ENCODE measurements at places on chromosomes 12 and 14.
A peak's percentile ranks its signal among the peaks of the same experiment; 100 is the strongest.

- no peak overlapping the region for H3K4me3 ChIP-seq
- peaks cover 8% of the 10 kb centered on the region for H3K36me3 ChIP-seq
- DNase-seq: no peak
- peaks cover 18% of the 10 kb centered on the region for H3K4me1 ChIP-seq
Measured at GRCh38 chr14:73889376-73889775, 2.7 kb downstream of the ZNF410 start.

- DNase-seq: no peak
- no peak overlapping the region for H3K27ac ChIP-seq
- no peak overlapping the region for H3K4me3 ChIP-seq
- H3K36me3 ChIP-seq: no peaks in the 10 kb centered on the region
Measured at GRCh38 chr14:103544388-103545218, 15.6 kb downstream of the TRMT61A start.

GRCh38 chr12:72448089-72448488 is 175.9 kb downstream of the TRHDE start:
- no peaks in the 10 kb centered on the region for H3K27me3 ChIP-seq
- H3K4me1 ChIP-seq: no peaks in the 10 kb centered on the region
- H3K36me3 ChIP-seq: no peaks in the 10 kb centered on the region
- no peak overlapping the region for H3K4me3 ChIP-seq
- H3K27ac ChIP-seq: no peak overlapping the region
- no peak for DNase-seq

DNA sequence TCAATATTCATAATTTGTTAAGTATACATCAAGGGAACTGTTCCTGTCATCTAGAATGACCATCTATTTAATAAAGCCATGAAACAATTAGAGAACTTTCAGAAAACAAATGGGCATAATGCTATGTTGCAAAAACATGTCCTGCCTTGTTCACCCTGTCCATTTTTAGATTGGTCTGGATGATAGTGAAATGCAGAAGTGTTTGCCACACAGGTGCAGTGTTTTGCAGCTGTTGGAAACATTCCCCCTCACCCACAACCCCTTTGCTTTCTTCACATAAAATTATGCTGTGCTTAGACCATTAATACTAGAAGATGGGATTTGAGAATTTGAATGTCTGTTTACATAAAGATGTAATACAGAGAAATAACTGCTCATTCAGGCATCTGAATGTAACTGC is 36.5 kb downstream of the LEMD3 start:
- H3K4me3 ChIP-seq: no peak overlapping the region
- DNase-seq: no peak
- H3K27me3 ChIP-seq: no peaks in the 10 kb centered on the region

DNA sequence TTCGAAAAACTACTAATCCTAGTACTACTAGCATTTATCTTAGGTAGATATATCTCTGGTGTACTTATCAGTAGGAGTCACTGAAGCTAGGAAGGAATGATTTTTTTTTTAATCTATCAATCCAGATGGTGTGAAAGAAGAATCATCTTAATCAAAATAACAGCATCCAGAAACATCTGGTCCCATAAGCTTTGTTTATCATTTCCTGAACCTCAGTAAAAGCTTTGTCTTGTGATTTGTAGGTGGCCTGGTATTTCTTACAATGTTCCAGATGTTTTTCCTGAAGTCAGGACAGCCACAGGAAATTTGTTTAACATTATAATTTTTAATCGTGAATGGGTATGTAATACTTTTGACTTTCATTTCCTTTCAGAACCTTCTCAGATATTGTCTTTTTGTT is 28.0 kb upstream of the LUM start:
- H3K27me3 ChIP-seq: no peaks in the 10 kb centered on the region
- H3K27ac ChIP-seq: no peak overlapping the region
- DNase-seq: peak; percentile 53
- H3K4me1 ChIP-seq: peaks cover 21% of the 10 kb centered on the region

GRCh38 chr12:30400349-30400748 is 295.3 kb downstream of the IPO8 start:
- no peak overlapping the region for H3K4me3 ChIP-seq
- no peaks in the 10 kb centered on the region for H3K4me1 ChIP-seq
- H3K36me3 ChIP-seq: no peaks in the 10 kb centered on the region
- H3K27ac ChIP-seq: no peak overlapping the region

DNA sequence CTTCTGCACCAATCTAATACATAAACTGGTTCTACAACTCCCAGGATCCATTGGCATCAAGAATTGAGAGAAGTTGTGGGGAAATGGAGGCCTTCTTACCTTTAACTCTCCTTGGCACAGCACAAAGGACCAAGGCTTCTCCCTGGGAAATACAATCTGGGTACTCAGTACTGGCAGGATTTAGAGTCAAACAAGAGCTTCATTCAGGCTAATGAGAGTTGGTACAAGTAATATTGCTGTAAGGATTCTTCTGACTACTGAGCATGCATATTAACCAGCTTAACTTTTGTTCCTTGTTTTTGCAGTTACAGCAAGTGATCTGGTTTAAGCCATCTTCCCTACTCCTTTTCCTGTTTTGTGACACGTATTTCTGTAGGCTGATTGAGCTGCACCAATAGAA is 76.2 kb upstream of the FERMT2 start:
- H3K4me3 ChIP-seq: no peak overlapping the region
- H3K36me3 ChIP-seq: no peaks in the 10 kb centered on the region
- DNase-seq: no peak
- no peaks in the 10 kb centered on the region for H3K27me3 ChIP-seq
- no peak overlapping the region for H3K27ac ChIP-seq

GRCh38 chr12:490260-490659 is 30.5 kb downstream of the B4GALNT3 start:
- no peaks in the 10 kb centered on the region for H3K4me1 ChIP-seq
- peaks cover 15% of the 10 kb centered on the region for H3K27me3 ChIP-seq
- no peaks in the 10 kb centered on the region for H3K36me3 ChIP-seq
- H3K4me3 ChIP-seq: no peak overlapping the region

- no peaks in the 10 kb centered on the region for H3K36me3 ChIP-seq
- H3K27me3 ChIP-seq: no peaks in the 10 kb centered on the region
- no peak overlapping the region for H3K4me3 ChIP-seq
- peaks cover 34% of the 10 kb centered on the region for H3K4me1 ChIP-seq
Measured at GRCh38 chr12:46557539-46558373, 185.2 kb upstream of the SLC38A2 start.

GRCh38 chr14:41986083-41986645 is 379.5 kb downstream of the LRFN5 start:
- no peak for DNase-seq
- H3K4me1 ChIP-seq: no peaks in the 10 kb centered on the region
- H3K4me3 ChIP-seq: no peak overlapping the region
- no peak overlapping the region for H3K27ac ChIP-seq
- no peaks in the 10 kb centered on the region for H3K27me3 ChIP-seq

DNA sequence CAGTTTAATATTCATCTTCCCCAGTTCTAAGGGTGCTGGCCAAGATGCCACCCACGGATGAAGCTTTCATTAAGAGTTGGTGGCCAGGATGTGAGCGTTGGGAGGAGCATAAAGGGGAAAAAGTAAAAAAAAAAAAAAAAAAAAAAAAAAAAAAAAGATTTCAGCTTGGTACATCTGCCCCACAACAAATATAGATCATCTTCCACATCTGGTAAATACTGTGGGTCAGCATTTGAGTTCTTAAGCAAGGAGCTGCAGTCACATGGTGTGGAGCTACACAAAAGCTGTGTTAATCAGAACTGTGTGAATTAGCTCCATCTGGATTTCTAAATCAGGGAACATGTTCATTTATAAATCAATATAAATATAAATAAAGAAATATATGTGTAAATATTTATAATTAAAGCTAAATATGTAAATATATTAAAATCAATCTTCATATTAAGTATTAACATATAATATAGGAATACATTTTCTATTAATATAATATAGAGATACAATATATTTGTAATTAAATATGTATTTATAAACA is 262.3 kb downstream of the NUAK1 start:
- H3K4me3 ChIP-seq: no peak overlapping the region
- H3K27ac ChIP-seq: no peak overlapping the region
- no peaks in the 10 kb centered on the region for H3K27me3 ChIP-seq
- no peaks in the 10 kb centered on the region for H3K4me1 ChIP-seq
- no peak for DNase-seq
- no peaks in the 10 kb centered on the region for H3K36me3 ChIP-seq

GRCh38 chr12:9943240-9943639 is 11.1 kb upstream of the CLEC2A start:
- no peaks in the 10 kb centered on the region for H3K36me3 ChIP-seq
- no peak overlapping the region for H3K27ac ChIP-seq
- H3K4me3 ChIP-seq: no peak overlapping the region
- H3K4me1 ChIP-seq: no peaks in the 10 kb centered on the region
- DNase-seq: no peak
- H3K27me3 ChIP-seq: peaks cover 14% of the 10 kb centered on the region

DNA sequence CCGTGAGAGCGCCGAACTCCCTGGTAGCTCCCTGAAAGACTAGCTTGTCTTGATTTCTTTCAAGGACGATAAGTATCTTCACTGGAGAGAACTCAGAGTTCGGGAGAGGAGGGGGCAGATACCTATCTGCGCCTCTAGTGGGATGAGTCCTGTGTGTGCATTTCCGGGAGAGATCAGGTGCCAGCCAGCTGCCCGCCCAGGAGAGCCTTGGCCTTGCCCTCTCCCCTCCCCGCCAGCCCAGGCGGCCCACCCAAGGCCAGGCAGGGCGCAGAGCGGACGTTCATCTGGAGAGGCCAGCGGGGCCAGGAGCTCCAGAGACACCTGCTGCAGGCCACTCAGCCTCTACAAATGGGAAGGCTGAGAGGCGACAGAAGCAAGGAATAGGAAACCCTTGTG is 1.0 kb downstream of the CD9 start:
- H3K27me3 ChIP-seq: no peaks in the 10 kb centered on the region
- DNase-seq: no peak
- H3K4me3 ChIP-seq: peak overlapping the region; percentile 86
- H3K4me1 ChIP-seq: peaks cover 59% of the 10 kb centered on the region
- H3K36me3 ChIP-seq: no peaks in the 10 kb centered on the region
- H3K27ac ChIP-seq: peak overlapping the region; percentile 85

GRCh38 chr12:122040579-122041386 is 19.1 kb downstream of the BCL7A start:
- H3K4me1 ChIP-seq: no peaks in the 10 kb centered on the region
- no peak for DNase-seq
- no peaks in the 10 kb centered on the region for H3K27me3 ChIP-seq
- peaks cover 4% of the 10 kb centered on the region for H3K36me3 ChIP-seq

GRCh38 chr12:4164559-4165558 is 108.7 kb upstream of the CCND2 start:
- H3K4me3 ChIP-seq: peak overlapping the region; percentile 38
- no peaks in the 10 kb centered on the region for H3K27me3 ChIP-seq
- H3K36me3 ChIP-seq: no peaks in the 10 kb centered on the region
- no peak overlapping the region for H3K27ac ChIP-seq
- H3K4me1 ChIP-seq: no peaks in the 10 kb centered on the region

GRCh38 chr12:55068416-55069010 is 48.7 kb downstream of the NEUROD4 start:
- peak; percentile 43 for DNase-seq
- no peaks in the 10 kb centered on the region for H3K4me1 ChIP-seq
- no peaks in the 10 kb centered on the region for H3K36me3 ChIP-seq
- H3K27me3 ChIP-seq: peaks cover 2% of the 10 kb centered on the region

DNA sequence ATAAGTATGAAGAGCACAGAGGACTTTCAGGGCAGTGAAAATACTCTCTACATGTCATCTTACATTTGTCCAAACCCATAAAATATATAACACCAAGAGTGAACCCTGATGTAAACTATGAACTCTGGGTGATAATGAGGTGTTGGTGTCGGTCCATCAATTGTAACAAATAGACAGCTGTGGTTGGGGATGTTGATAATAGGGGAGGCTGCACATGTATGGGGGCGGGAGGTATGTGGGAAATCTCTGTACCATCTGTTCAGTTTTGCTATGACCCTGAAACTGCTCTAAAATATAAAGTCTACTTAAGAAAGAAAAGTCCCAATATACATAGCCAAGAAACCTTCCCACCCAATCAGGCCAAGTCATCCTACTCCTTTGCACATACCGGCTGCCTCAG is 88.5 kb downstream of the GPR135 start:
- H3K27ac ChIP-seq: no peak overlapping the region
- no peak for DNase-seq
- no peaks in the 10 kb centered on the region for H3K4me1 ChIP-seq
- H3K27me3 ChIP-seq: no peaks in the 10 kb centered on the region

DNA sequence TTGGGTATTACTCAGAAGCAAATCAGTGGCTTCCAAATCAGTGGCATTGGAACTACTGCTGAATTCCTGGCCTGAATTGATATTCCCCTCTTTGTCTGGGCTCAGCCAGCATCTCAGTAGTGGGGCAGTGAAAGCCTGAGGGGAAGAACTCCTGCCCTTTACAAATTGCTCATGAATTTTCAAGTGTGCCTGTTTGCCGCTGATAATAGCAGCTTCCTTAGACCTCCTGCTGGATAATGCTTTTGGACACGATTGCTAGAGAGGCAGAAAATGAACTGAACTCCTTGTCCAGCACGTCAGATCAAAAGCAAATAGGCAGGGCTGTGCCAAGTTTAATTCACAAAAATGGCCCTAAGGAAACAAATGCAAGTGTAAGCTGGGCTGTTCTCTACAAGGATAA is 91.3 kb upstream of the GZMB start:
- no peak overlapping the region for H3K27ac ChIP-seq
- no peaks in the 10 kb centered on the region for H3K36me3 ChIP-seq
- no peak for DNase-seq
- no peaks in the 10 kb centered on the region for H3K4me1 ChIP-seq
- H3K27me3 ChIP-seq: no peaks in the 10 kb centered on the region

DNA sequence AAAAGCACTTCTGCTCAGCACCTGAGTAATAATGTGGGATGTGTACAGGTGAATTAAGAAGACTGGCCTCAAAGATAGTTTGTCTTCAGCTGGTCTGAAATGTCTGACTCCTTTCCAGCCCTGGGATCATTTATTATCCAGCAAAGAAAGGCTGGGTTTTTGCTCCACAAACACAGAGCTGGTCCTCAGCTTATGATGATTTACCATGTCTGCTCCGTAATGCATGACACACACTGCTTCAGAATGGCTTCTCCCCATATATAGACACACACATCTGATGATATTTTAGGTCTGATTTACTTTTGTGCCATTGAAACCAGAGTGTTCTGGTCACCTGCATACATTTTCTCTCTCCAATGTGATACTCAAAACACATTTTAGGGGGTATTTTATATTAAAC is 225.0 kb downstream of the SLC25A21 start:
- no peak overlapping the region for H3K27ac ChIP-seq
- H3K4me1 ChIP-seq: no peaks in the 10 kb centered on the region
- DNase-seq: no peak
- no peaks in the 10 kb centered on the region for H3K36me3 ChIP-seq
- no peaks in the 10 kb centered on the region for H3K27me3 ChIP-seq

GRCh38 chr12:53485955-53486735 is 13.1 kb downstream of the MAP3K12 start:
- H3K4me1 ChIP-seq: no peaks in the 10 kb centered on the region
- no peak overlapping the region for H3K4me3 ChIP-seq
- H3K27me3 ChIP-seq: no peaks in the 10 kb centered on the region
- H3K36me3 ChIP-seq: peaks cover 6% of the 10 kb centered on the region

GRCh38 chr12:49784756-49785409 is 43.3 kb downstream of the NCKAP5L start:
- DNase-seq: peak; percentile 46
- peak overlapping the region; percentile 92 for H3K27ac ChIP-seq
- no peaks in the 10 kb centered on the region for H3K36me3 ChIP-seq
- peaks cover 1% of the 10 kb centered on the region for H3K27me3 ChIP-seq

- DNase-seq: no peak
- no peaks in the 10 kb centered on the region for H3K4me1 ChIP-seq
- H3K36me3 ChIP-seq: no peaks in the 10 kb centered on the region
- no peaks in the 10 kb centered on the region for H3K27me3 ChIP-seq
- H3K27ac ChIP-seq: no peak overlapping the region
- H3K4me3 ChIP-seq: no peak overlapping the region
Measured at GRCh38 chr12:14654842-14655241, 41.6 kb downstream of the GUCY2C start.

Data from endothelial cell of umbilical vein (primary cell).